Endothelial cell (in vitro differentiated cells): ENCODE measurements at places on chromosomes 12 and 14.

GRCh38 chr12:24888813-24889212 is 60.1 kb downstream of the BCAT1 start:
- DNase-seq = no peak

DNA sequence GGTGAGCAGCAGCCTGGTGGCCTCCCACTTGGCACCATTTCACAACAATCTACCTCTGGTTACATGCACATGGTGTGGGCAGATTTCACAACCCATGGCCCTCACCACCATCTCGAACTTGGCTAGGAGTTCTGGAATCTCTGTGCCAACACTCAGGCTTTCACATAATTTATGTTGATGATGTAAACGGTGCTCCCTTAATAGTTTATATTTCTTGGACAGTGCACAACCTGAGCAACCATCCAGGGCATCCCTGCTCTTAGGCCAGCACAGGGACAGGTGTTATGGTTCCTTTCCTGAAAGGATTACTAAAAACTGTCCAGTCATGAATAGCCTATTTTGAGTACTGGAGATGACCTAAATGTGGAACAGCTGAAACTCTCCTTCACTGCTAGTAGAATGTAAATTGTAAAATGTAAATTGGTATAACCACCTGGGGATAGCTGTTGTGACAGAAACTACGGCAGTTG is 28.6 kb downstream of the ABCB9 start:
- no peak for DNase-seq

- DNase-seq = no peak
Observed at GRCh38 chr12:102029141-102029540, 32.6 kb downstream of the WASHC3 start.

- DNase-seq = no peak
Observed at GRCh38 chr12:131900397-131900796, 6.0 kb downstream of the ULK1 start.

DNA sequence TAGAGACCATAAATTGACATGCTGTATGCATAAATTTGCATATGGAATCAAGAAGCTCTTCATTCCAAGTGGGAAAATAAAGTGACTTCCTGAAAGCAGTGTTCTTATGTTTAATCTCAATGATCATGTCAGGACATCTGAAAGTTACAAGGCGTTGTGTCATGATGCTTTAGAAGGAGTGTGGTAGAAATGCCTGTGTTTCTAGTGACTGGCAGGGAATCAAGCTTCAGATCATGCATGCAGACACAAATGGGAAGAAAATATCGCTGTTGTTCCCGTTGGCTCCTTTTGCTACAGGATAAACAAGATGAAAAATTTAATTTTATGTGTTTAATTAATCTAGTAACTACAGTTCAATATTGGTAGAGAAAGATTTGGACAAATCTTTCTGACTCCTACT is 298.1 kb upstream of the SYT1 start:
- DNase-seq = no peak

DNA sequence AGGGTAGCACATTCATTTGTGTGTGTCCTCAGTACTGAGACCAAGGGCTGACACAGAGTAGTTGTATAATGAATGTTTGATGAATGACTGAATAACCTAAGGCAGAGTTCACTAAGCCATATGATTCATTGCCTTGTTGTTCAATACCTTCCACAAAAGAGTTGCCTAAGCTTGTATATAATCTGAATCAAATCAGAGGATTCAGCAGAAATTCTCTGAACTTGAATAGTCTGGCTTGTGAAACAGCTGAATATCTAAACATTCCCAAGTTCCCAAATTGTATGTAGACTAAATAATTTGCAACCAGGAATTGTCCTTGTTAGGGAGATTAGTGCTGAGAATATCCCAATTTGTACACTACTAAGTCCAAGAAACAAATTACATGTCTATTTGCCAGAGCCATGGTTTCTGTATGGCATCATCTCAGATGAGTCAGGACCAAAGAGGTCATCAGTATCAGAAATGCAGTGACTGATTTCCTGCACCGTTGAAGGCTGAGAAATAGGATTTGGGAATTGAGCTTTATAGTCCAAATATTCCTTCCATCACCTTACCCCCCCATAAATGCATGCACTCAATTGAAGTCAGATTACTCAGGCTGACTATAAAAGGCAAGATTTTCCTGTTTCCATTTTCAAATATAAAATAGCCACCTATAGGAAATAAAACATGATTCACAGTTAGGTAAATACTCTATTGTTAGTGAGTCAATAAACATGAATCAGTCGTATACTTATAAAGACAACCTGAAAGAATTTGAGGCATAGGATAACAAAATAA is 168.7 kb downstream of the PHLDA1 start:
- DNase-seq = no peak

DNA sequence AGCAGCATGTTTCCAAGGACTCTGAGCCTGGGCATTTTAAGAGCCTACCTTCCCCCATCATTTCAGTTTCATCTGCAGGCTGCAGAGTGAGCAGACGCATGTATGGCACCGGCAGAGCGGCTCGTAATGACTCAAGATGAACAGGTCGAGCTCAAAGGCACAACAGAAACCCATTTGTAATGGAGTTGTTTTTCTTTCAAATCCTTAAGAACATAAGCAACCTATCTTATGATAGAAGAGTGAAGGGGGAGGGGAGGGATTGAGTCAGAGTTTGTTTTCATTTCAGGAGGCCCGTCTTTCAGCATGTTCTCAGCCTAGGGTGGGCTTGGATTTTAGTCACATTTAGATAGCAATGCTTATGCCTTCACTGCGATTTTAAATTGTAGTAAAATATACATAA is 54.9 kb upstream of the CISTR start:
- no peak for DNase-seq

DNA sequence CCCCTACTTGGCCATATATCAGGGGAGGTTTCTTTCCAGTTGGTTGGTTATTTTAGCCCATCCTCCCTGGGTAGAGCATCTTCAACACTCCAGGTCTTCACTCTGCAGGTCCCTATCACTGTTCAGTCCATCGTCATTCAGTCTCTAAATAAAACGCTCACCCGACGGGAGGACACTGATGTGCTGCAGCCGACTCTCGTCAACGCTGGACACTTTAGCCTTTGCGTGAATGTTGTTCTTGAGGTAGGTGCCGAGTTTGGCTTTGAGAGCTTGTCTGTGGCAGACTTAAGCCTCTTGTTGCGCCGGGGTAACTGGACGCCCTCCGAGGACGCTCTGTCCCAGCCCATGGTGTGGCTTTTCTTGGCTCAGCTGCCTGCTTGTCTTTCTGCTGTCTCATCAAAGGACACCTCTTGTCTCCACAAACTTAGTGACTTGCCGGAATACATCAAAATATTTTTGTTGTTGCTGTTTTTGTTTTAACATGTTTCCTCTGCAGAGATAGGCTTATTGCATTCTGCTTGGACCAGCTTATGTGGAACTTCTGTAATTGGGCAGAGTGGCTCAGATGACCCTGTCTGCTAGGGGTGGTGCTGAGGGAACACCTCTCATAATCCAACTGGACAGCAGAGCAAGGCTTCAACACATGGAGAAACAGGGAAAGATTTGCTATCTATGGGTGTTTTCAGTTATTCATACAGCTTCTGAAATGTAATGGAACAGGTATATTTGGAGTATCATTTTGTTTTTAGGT is 26.5 kb downstream of the TCTN1 start:
- no peak for DNase-seq

- DNase-seq = no peak
Observed at GRCh38 chr14:68442828-68443629, 349.8 kb downstream of the ZFP36L1 start.

- DNase-seq = no peak
Observed at GRCh38 chr12:66603461-66603860, 75.4 kb downstream of the GRIP1 start.

DNA sequence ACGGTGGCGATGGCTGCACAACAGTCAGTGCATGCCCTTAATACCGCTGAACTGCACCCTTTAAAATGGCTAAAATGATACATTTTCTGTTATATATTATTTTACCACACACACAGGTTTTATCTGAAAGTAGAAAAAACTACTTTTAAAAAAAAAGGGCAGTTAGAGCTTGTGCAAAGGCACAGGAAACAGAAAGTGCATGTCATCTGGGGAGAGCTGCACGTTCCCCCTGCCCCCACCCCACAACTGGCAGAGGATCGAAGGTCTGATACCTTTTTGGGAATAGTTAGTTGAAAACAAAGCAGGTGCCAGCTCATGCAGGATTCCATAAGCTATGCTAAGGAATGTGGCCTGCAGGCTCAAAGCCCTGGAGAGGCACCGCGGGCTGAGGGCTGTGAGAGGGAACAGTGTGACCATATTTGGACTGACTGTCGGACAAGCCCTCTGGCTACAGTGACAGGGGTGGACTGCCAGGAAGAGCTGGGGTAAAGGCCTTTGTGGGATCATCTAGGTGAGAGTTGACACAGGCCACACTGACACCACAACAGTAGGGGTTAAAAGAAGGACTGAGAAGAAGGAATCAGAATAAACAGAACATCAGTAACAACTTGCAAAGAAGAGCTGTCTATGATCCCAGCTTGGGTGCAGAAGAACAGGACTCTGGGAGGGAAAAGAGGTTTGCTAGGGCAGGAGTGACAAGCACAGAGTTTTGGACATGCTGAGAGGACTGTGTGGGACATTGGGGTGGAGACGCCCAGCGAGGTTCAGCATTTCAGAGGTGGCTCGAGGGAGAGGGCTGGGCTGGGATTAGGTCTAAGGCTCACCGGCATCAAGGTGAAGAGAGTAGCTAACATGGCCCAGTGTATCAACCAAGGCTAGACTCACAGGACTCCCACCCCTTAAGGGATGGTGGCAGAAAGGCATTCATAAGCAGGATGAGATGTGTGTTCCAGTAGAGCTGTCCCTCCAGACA is 54.6 kb downstream of the ACTN1 start:
- no peak for DNase-seq

DNA sequence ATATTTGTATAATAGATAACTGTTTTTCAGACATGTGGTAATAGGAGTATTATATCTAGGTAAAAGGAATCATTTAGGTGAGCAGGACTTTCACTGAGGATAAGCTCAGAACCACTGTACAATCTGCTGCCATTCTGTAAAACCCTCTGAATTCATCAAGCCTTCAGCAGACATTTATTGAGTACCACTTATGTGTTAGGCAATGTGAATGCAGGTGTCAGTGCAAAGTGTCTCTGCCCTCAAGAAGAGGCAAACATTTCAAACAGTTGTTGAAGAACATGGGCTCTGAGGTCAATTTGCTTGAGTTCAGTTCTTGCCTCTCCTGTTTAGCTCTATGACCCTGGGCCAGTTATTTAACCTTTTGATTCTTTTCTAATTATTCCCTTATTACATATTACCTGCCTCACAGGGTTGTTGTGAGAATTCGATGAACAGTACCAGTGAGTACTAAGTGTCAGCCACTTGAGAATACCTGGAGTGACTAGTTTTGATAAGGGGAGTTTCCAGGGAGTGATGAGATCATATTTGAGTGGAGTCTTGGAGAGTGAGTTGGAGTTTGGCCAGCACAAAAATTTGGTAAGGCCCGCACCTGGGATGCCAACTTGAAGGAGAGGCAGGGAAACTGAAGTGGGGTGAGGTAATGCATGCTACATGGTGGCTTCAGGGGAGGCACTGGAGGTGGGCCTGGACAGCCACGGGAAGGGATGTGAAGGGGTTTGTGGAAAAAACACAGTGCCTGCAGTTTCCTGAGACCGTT is 33.7 kb downstream of the RASSF8 start:
- no peak for DNase-seq

GRCh38 chr14:61304688-61305087 is 16.7 kb upstream of the PRKCH start:
- DNase-seq = no peak

DNA sequence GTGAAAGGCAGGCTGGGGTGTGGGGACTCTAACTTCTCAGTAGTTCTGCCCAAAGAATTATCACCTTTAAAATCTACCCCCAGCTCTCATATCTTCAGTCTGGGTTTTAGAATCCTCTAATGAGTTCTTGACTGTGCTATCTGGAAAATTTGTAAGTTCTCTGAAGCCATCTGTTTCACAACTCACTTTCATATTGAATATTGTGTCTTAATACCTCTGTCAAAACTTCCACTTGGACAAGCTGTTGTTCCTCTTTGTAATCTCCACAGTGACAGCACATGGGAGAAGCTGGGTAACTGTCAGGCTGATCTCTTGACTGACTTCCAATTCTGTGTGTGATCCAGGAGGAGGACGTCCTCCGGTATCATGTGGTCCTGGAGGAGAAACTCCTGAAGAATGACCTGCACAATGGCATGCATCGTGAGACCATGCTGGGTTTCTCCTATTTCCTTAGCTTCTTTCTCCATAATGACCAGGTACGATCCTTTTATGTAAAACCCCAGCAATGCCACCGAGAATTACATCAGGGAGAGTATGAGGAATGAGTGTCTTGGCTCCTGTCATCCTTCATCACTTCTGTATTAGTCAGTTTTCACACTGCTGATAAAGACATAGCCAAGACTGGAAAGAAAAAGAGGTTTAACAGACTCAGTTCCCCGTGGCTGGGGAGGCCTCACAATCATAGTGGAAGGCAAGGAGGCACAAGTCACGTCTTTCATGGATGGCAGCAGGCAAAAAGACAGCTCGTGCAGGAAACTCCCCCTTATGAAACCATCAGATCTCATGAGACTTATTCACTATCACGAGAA is 111.9 kb downstream of the STAB2 start:
- DNase-seq = no peak

DNA sequence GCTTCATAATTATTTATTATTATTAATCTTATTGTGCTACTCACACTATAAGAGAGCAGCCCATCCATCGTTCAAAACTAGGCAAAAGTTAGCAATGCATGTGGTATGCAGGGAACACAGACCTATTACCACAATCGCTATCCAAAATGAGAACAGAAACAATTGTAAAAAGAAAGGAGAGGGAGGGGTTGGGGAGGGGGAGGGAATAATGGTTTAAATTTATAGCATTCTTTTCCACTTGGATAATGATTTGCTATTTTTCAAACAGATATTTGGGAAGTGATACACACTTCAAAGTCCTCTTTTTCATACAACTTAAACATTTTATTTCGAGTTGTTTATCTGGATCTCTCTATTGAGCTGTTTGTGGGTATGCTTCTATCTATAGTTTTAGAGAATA is 248.6 kb upstream of the SOX5 start:
- no peak for DNase-seq

DNA sequence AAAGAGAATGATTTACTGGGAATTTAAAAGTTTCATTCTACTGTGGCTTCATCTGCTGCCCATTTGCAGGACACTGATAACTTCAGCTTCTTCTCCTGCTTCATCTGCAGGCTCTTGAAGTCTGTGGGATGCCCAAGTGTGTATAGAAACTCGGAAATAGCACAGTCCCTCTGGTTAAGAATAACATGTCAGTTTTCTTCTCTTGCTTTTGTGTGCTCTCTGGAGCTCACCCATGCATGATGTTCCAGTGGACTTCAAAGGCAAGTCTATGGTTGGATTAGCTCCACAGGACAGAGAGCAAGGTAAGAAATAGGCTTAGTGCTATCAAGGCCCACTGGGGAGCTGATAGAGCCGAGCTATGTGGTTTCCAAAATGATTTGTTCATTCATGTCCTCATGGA is 13.7 kb downstream of the RMST start:
- DNase-seq = no peak

GRCh38 chr14:54691525-54692283 is 124.8 kb downstream of the SAMD4A start:
- DNase-seq = peak; percentile 78

DNA sequence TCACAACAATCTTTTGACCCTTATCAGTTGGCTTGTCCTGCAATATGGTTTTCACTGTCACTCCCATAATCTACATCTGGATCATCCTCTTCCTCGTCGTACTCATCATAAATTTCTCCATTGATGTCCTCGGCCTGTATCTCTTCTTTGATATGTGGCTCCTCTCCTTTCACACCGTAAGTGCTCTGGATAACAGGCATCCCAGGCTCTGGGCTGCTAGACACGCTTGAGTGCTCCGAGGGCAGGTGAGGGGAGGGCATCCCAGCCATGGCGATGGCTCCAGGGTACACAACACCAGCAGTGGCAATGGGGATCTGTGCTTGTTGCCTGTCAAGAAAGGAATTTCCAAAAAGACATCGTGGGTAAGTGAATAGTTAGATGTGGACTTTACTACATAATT is 415.3 kb downstream of the SOX5 start:
- no peak for DNase-seq
